Anterior cingulate cortex (tissue), 58 donors: ENCODE measurements at places on chromosomes 2 and 18.
A peak's percentile ranks its signal among the peaks of the same experiment; 100 is the strongest.

- DNase-seq: no peak
Observed at GRCh38 chr2:133422931-133423351, 145.3 kb downstream of the NCKAP5 start.

GRCh38 chr2:9867881-9868280 is 24.6 kb downstream of the TAF1B start:
- no peak for DNase-seq

- DNase-seq: no peak
Observed at GRCh38 chr2:38498045-38498481, 104.7 kb downstream of the HNRNPLL start.

- DNase-seq: no peak
Observed at GRCh38 chr2:179255129-179255528, 9.5 kb downstream of the SESTD1 start.

DNA sequence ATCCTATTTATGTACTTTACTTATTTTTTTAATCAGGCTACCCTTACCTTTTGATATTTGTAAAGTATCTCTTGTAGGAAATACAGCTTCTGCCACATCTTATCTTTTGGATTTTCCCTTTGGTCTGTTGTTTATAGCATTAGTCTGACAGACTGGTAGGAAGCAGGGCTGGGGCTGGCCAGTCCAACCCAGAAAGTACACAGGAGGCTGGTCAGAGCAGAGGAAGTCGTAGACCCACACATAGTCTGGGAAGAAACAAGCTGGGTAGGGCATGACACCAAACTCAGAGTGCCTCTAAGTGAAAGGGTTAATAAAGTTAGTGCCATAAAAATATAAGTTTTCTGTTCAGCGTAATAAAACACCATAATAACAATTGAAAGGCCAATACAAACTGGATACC is 51.7 kb downstream of the BOLA3 start:
- DNase-seq: no peak

- DNase-seq: no peak
Observed at GRCh38 chr2:207933396-207934065, 91.8 kb downstream of the PLEKHM3 start.

- no peak for DNase-seq
Observed at GRCh38 chr2:11873356-11874154, 127.1 kb downstream of the LPIN1 start.

GRCh38 chr2:127275789-127276188 is 18.2 kb downstream of the ERCC3 start:
- no peak for DNase-seq

GRCh38 chr2:14756122-14756541 is 123.6 kb downstream of the LRATD1 start:
- DNase-seq: no peak

GRCh38 chr2:60961457-60961856 is 56.1 kb upstream of the PEX13 start:
- no peak for DNase-seq

- no peak for DNase-seq
Observed at GRCh38 chr2:119242276-119243119, 18.9 kb downstream of the STEAP3 start.

DNA sequence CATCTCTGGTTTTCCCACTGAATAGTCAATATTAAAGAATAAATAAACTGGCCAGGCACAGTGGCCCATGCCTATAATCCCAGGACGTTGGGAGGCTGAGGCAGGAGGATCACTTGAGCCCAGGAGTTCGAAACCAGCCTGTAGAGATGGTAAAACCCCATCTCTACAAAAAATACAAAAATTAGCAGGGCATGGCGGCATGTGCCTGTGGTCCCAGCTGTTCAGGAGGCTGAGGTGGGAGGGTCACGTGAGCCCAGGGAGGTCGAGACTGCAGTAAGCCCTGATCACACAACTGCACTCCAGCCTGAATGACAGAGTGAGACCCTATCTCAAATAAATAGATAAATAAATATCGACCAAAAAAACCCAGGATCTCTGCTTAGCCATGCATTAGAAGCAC is 50.2 kb upstream of the BIN1 start:
- DNase-seq: no peak

DNA sequence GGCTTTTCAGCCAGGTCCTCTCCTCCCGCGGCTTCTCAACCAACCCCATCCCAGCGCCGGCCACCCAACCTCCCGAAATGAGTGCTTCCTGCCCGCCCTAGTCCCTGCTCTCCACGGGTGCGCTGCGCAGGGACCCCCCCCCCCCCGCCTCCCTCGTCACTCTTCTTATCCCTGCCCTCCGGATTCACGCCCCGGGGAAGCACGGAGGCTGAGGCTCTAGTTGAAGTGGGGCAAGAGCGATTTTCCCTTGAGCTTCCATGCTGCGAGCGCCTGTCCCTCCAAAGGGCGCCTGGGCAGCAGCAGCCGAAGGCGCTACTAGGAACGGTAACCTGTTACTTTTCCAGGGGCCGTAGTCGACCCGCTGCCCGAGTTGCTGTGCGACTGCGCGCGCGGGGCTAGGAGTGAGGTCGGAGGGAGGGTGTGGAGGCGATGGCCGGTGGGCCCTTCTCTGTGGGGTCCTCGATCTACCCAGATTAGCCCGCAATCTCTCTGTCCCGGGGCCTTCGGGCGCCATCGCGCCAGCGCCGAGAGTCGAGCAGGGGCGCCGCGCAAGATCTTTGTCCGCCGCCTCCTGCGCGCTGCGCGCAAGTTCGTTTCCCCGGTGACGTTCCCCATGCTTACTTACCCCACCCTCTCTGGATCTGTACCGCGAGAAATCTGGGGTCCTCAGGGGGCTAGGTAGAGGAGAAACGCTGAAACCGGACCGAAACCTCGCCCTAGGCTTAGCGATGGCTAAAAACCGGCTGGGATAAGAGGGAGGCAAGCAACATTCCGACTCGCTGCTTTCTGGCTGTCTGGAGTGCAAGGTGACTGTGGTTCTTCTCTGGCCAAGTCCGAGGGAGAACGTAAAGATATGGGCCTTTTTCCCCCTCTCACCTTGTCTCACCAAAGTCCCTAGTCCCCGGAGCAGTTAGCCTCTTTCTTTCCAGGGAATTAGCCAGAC is 677 bp downstream of the GAD1 start:
- DNase-seq: no peak

- peak; percentile 42 for DNase-seq
Observed at GRCh38 chr2:73970850-73971471, 13.7 kb upstream of the TET3 start.

DNA sequence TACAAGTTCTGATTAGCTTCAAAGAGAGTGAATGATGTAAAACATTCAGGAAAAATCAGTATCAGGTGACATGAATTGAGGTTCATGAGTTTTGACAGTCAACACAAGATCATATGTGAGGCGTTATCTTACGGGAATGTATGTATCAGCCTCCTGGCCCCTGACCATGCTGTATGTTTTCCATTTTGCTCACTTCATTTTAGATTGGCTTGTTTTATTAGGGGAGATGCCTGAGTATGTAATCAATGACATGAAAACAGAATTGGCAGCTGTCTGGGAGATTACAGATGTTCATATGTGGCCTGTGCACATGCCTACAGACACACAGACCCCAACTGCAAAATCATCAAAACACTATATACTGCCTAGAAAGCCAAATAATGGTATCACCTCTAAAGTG is 168.5 kb upstream of the RND3 start:
- no peak for DNase-seq

DNA sequence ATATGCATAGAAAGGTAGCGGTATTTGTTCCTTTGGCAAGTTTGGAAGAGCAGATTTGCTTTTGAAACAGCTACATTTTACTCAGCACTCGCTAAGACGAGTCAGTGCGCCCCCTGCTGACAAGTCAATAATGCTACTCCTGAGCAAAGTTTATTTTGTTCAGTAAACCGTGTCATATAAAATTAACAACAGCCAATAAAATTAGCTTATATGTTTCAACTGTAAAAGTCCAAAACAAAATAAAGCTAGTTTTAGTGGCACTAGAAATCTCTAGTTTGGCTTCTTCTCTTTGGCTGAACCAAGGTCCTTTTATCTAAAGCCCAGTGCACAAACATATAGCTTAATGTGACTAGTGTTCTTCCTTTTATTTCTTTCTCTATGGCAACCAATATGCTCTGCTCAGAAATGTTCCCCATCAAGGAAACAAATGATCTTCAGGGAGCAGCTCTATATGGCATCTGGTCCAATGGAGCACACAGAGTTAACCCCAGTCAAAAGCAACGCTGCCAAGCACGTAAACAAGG is 4.2 kb upstream of the POU3F3 start:
- no peak for DNase-seq
